ENCODE measurements at places on chromosomes 13 and 19.

- peak overlapping the region; percentile 99 for H3K27ac ChIP-seq
- peaks cover 17% of the 10 kb centered on the region for H3K4me1 ChIP-seq
- H3K4me3 ChIP-seq = peak overlapping the region; percentile 84
- H3K27me3 ChIP-seq = no peaks in the 10 kb centered on the region
- DNase-seq = no peak
- H3K36me3 ChIP-seq = peaks cover 26% of the 10 kb centered on the region
These were observed 3.7 kb downstream of the COL4A2 start for GRCh38 chr13:110310541-110311442.

DNA sequence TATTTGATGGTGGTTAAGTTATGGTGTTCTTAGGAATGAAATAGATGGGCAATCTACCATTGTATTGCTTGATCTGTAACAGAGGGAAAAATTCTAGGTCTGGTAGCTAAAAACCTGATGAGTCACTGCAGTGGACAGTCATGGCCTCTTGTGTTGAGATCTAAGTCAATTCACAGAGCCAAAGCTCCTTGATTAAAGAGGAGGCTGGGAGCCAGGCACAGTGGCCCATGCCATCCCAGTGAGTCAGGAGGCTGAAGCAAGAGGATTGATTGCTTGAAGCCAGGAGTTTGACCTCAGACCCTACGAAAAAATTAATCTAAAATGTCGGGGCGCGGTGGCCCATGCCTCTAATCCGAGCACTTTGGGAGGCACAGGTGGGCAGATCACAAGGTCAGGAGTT lies 67.1 kb upstream of the KPNA3 start:
- no peaks in the 10 kb centered on the region for H3K36me3 ChIP-seq
- no peaks in the 10 kb centered on the region for H3K27me3 ChIP-seq
- no peak overlapping the region for H3K4me3 ChIP-seq
- DNase-seq = no peak
- H3K27ac ChIP-seq = no peak overlapping the region

DNA sequence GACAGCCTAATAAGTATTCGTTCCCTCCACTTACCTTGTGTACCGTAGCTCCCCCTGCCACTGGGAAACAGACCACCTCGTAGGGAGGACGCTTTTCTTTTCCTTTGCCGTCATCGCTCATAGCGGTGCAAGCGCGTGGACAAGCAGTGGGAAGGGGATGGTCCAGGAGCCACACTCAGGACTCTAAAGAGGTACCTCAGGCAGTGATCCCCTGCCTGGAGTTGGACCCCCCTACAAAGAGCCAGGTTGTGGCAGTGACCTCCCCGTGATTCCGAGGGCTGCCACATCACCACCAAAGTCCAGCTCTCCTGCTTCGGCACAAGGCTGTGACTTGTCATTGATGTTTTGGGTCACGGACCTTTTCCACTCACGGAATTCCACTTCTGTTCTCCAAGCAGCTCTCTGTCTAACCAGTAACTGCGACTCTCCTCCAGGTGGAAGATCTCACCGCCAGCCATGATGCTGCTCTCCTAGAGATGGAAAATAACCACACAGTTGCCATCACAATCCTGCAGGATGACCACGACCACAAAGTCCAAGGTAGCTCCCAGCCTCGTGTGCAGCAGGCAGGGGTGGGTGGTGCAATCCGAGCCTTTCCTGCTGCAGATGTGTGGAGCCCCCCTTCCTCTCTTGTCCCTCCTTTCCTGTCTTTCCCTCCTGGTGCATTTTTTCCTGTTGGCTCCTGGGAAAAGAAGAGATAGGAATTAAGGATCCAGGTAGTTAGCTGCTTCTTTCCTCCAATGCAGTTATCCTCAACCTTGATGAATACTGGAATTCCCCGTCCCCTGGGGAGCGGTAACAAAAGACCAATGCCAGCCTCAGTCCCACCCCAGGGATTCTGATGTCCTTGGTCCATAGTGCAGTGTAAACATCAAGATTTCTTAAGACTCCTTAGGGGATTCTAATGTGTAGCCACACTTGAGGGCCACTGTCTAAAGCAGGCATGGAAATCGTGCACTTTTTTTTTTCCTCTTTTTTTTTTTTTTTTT lies 107.7 kb downstream of the SLC7A1 start:
- no peak for DNase-seq
- no peak overlapping the region for H3K4me3 ChIP-seq
- no peaks in the 10 kb centered on the region for H3K27me3 ChIP-seq
- no peak overlapping the region for H3K27ac ChIP-seq
- no peaks in the 10 kb centered on the region for H3K4me1 ChIP-seq
- H3K36me3 ChIP-seq = peaks cover 5% of the 10 kb centered on the region

DNA sequence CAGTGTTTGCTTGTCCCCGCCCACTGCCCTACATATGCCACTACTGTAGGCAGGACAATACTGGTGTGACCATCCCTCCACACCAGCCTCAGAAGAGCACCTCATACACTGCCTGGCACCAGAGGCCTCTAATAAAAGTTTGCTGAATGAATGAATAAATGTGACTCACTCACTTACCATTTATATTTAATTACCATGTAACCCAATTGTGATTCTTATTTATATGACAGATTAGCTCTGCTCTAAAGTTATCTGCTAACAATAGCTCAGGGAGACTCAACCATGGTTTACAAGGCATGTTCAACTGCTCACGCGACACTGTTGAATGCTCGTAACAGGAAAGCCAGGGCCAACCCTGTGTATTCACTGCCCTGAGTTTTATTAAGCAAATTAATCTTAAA lies 66.0 kb upstream of the DOCK9 start:
- H3K27me3 ChIP-seq = no peaks in the 10 kb centered on the region
- no peak overlapping the region for H3K27ac ChIP-seq
- H3K36me3 ChIP-seq = no peaks in the 10 kb centered on the region
- H3K4me1 ChIP-seq = no peaks in the 10 kb centered on the region
- no peak overlapping the region for H3K4me3 ChIP-seq
- no peak for DNase-seq

- H3K36me3 ChIP-seq = peaks cover 61% of the 10 kb centered on the region
- H3K27me3 ChIP-seq = no peaks in the 10 kb centered on the region
- H3K4me1 ChIP-seq = peaks cover 5% of the 10 kb centered on the region
- DNase-seq = no peak
These were observed 5.7 kb downstream of the ZNF526 start for GRCh38 chr19:42225718-42226292.

DNA sequence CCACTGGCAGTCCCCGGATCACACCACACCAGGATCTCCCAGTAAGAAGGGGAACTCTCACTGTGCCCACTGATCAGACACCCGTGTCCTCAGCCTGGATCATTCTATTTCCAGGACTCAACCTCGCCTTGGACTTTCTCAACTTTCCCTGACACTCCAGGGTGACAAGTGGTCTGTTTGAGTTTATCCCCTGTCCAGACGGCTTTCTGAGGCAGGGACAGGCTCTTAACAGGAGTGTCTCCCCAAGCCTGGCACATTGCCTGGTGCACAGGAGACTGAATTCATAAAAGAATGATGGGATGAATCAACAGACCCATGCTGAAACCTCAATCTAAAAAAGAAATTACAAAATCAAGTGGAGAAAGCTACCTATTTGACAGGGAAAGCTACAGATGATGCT lies 606.6 kb downstream of the EFNB2 start:
- H3K4me1 ChIP-seq = no peaks in the 10 kb centered on the region
- no peaks in the 10 kb centered on the region for H3K36me3 ChIP-seq
- no peaks in the 10 kb centered on the region for H3K27me3 ChIP-seq
- no peak overlapping the region for H3K27ac ChIP-seq
- no peak overlapping the region for H3K4me3 ChIP-seq
- no peak for DNase-seq

- H3K36me3 ChIP-seq = no peaks in the 10 kb centered on the region
- no peak for DNase-seq
- H3K4me1 ChIP-seq = no peaks in the 10 kb centered on the region
- H3K27ac ChIP-seq = no peak overlapping the region
- no peak overlapping the region for H3K4me3 ChIP-seq
These were observed 12.8 kb downstream of the SHISA2 start for GRCh38 chr13:26038931-26039475.

- no peaks in the 10 kb centered on the region for H3K36me3 ChIP-seq
- H3K4me3 ChIP-seq = no peak overlapping the region
- H3K27me3 ChIP-seq = no peaks in the 10 kb centered on the region
- H3K27ac ChIP-seq = no peak overlapping the region
- DNase-seq = no peak
These were observed 14.5 kb downstream of the KLK4 start for GRCh38 chr19:50896591-50897190.

DNA sequence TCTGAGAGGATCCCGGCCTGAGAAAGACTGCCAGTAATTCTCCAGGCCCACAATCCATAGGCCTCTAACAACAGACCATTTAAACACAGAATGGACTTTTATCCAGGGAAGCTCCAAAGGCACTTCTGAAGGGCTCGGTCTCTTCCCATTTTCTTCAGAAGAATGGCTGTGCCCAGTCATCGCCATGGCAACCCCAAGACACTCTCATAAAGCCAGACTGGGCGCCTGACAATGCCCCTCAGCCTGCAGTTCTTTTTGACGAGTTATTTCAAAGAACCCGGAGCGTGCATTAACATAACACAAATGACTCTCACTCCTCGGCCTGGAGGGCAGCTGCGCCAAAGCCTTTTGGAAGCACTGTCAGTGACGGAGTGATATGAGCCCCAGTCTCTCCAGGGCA lies 61.0 kb downstream of the RASA3 start:
- peaks cover 7% of the 10 kb centered on the region for H3K36me3 ChIP-seq
- H3K27me3 ChIP-seq = no peaks in the 10 kb centered on the region
- peak overlapping the region; percentile 17 for H3K27ac ChIP-seq
- H3K4me1 ChIP-seq = peaks cover 27% of the 10 kb centered on the region

- H3K27me3 ChIP-seq = peaks cover 6% of the 10 kb centered on the region
- no peaks in the 10 kb centered on the region for H3K36me3 ChIP-seq
- DNase-seq = no peak
- H3K27ac ChIP-seq = no peak overlapping the region
- no peak overlapping the region for H3K4me3 ChIP-seq
These were observed 515.5 kb downstream of the MYO16 start for GRCh38 chr13:109144693-109145437.

DNA sequence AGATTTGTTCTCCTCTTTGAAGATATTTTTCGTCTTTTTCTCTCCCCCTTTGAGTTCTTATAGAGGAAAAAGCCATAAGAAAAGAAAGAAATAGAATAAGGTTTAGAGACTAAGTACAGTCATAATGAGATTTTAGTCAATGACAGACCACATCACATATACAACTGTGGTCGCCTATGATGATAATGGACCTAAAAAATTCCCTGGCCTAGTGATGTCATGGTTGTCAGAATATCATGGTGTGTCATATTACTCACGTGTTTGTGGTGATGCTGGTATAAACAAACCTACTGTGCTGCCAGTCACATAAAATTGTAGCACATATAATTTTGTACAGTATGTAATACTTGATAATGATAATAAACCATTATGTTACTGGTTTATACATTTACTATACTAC lies 1096.1 kb downstream of the OLFM4 start:
- H3K36me3 ChIP-seq = no peaks in the 10 kb centered on the region
- H3K4me1 ChIP-seq = no peaks in the 10 kb centered on the region
- H3K27ac ChIP-seq = no peak overlapping the region
- H3K27me3 ChIP-seq = no peaks in the 10 kb centered on the region
- DNase-seq = no peak

- no peaks in the 10 kb centered on the region for H3K27me3 ChIP-seq
- no peaks in the 10 kb centered on the region for H3K4me1 ChIP-seq
- peak; percentile 62 for DNase-seq
- no peak overlapping the region for H3K4me3 ChIP-seq
These were observed 100.2 kb downstream of the TEX26 start for GRCh38 chr13:31032528-31033113.

- no peak for DNase-seq
- no peak overlapping the region for H3K27ac ChIP-seq
- H3K27me3 ChIP-seq = no peaks in the 10 kb centered on the region
These were observed 1.6 kb downstream of the ZNF837 start for GRCh38 chr19:58379246-58379645.

All from ascending aorta (tissue), 2 donors.